ENCODE measurements at places on chromosomes 7 and 10. TPM values are rescaled to one million over a fixed set of nuclear protein-coding genes. Genes with fewer than 3 reads are reported as not detected.

The HOXA5 gene
- total RNA-seq, result 3.9 TPM

The TYW1B gene
- total RNA-seq, result 2.8 TPM

The GDF2 gene
- total RNA-seq, result not detected

The FGFBP3 gene
- total RNA-seq, result 2.7 TPM

Data from A549 treated with CORT108297 at 1 μM for 4 hours (cell line).